Retina (tissue), 1 donor: ENCODE measurements at places on chromosomes 2 and 18.

- no peak for DNase-seq
Measured at GRCh38 chr2:20476950-20477349, 30.1 kb downstream of the RHOB start.

GRCh38 chr2:164782323-164782722 lies 59.3 kb downstream of the COBLL1 start:
- DNase-seq = no peak

DNA sequence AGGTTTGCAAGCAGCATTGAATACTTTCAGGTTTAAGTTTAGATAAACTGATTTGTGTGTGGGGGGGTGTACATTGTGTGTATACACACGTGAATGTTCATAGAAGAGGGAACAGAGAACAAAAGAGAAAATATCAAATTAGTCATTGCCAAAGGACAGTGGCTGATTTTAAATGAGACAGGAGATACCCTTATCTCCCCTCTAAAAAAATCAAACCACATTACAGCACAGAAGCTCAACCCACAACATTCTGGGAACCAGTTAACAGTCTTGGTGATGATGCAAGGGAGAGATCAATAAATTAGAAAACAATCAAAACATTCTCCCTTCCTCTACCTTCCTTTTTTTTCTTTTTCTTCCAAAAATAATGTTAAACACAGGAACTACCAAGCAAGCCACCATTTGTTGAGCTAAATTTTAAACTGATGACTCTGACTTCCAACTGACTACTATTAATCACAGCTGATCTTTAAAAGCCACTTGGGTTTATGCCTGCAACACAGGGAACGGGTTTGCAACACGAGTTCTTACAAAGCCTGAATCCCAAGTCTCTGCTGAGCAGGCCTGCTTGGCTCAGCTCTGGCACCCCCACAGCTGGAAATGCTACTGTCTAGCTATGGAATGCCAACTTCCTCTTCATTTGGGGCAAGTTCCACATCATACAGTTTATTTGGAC lies 119.2 kb upstream of the ACVR1C start:
- DNase-seq = no peak

DNA sequence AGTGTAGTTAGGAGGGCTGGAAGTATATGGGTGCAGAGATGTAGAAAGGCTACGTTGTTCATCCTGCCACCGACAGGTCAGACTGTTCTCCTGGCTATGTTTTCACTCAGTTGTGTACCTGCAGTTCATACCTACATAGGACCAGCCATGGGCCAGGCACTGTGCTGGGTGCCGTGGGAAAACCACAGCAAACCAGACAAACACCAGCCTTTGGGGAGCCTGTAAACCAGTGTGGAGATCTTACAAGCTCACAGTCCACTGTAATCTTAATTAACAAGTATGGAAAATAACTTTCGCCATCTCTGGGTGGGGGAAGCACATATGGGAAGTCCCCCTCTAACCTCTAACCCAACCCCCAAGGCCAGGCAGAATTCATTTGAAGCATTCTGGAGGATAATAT lies 12.7 kb downstream of the NCK2 start:
- no peak for DNase-seq

DNA sequence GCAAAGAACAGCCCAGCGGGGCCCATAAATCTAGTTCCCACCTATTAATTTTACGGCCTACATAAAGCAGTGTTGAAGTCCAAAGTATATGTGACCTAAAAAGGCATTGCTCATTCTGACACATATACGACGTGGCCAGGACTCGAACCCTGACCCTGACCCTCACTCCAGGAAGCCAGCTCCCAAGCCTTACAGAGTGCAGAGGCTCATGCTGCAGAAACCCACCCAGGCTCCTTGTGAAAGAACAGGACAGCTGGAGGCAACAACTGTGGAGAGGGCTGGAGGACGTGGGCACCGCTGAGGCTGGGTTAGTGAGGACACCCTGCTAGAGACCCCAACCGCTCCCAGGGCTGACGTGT lies 221.6 kb downstream of the CYP26B1 start:
- peak; percentile 1 for DNase-seq

DNA sequence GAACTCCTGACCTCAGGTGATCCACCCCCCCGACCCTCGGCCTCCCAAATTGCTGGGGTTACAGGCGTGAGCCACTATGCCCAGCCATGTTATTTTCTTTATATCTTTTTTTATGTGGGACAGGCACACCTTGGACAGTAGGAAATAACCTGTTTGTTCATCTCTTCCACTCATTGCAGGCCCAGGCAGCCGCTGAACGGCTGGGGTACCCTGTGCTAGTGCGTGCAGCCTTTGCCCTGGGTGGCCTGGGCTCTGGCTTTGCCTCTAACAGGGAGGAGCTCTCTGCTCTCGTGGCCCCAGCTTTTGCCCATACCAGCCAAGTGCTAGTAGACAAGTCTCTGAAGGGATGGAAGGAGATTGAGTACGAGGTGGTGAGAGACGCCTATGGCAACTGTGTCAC lies 8.4 kb downstream of the CAD start:
- DNase-seq = no peak

DNA sequence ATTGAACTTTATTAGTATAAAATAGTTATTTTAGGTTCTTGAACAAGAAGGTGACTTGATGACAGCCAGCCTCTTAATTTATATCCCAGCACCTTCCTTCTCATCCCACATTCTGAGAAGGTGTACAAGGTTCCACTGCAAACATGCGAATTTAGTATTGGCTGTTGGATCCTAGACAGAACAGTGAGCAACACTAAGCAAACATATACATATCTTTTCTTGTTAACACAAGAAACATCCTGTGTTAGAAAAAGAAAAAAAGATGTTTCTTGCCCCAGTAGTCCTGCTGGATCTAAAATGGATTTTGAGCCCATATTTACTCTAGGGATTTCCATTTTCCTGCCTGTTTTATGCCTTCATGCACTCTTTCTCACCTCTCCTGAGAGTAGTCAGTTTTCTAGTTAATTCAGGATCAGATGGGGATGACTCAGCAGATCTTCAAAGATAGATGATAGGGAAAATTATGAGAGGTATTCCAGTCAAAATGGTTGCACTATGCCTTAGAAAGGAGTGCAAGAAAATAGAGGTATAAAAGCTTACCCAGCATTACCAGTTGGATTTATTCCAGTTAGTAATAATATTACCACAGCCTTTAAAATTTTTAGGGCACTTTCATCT lies 336.5 kb downstream of the MEIS1 start:
- no peak for DNase-seq

GRCh38 chr2:24821433-24821891 lies 28.2 kb downstream of the CENPO start:
- no peak for DNase-seq

GRCh38 chr18:67794521-67794920 lies 278.0 kb upstream of the DSEL start:
- no peak for DNase-seq

DNA sequence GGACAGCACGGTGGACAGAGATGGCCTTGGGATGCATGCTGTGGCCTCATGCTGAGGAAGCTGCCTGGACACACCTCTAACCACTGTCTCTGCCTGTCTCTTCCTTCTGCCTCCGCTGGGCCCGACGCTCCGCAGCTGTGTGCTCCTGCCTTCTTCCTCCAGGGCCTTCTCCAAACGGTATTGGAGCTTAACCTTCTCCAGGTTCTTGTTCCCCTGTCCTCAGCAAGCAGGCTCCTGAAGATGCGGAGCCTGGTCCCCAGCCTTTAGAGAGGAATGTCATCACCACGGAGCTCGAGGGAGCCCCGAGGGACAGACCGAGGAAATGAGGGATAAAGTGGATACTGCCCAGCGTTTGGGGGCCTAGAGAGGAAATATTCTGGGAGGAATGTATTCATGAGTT lies 155.1 kb downstream of the DYSF start:
- DNase-seq = no peak

GRCh38 chr2:75076088-75076487 lies 117.6 kb downstream of the POLE4 start:
- peak; percentile 48 for DNase-seq

GRCh38 chr2:115652652-115653051 lies 1210.2 kb downstream of the DPP10 start:
- no peak for DNase-seq

DNA sequence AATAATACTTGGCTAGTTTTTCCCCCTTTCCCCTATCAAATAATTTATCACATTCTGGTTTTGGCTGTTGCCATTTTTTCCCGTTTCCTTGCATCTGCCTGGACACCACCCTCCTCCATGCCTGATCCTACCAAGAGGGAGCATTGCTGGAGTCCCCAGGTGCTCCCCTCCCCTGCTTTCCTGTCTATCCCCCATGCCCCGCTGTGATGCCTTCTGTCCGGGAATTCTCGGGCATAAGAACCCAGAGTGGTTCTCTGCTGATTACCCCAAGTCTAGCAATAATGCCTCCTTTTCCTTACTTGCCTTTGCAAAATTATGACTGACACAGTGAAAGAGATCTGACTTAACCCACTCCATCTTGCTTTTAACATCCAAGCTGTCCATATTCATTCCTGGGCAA lies 248.0 kb upstream of the PXDN start:
- no peak for DNase-seq

DNA sequence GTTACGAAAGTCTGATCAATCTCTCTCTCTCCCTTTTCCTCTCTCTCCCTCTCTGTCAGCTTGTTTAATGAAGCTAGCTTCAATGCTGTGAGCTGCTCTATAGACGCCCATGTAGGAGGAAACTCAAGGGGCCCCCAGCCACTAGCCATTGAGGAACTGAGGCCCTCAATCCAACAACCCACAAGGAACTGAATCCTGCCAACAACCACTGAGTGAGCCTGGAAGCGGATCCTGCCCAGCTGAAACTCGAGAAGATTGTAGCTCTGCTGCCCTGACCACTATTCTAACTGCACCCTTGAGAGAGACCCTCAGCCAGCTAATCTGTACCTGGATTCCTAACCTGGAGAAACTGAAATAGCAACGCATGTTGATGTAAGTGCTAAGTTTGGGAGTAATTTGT lies 129.2 kb downstream of the BCL11A start:
- no peak for DNase-seq

DNA sequence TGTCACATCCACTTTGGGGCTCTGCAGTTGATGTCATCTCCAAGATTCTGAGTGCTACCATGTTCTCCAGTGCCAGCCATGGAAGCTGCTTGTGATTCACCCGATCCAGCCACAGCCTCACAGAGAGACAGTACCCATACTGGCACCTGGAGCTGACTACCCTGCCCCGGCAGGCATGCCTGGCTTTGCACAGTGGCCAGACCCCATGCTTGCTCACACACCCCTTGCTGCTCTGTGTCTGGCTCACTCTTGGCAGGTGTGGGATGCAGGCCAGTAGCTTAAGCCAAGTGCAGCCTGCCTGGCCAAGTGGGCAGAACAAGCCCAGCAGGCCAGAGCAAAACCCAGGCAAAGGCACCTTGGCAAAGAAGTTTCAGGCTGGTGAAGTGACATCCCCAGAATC lies 828.4 kb upstream of the VRK2 start:
- no peak for DNase-seq

- no peak for DNase-seq
Measured at GRCh38 chr18:23833714-23834113, 144.5 kb downstream of the LAMA3 start.

GRCh38 chr18:63518178-63519012 lies 23.8 kb upstream of the SERPINB12 start:
- DNase-seq = peak; percentile 68

DNA sequence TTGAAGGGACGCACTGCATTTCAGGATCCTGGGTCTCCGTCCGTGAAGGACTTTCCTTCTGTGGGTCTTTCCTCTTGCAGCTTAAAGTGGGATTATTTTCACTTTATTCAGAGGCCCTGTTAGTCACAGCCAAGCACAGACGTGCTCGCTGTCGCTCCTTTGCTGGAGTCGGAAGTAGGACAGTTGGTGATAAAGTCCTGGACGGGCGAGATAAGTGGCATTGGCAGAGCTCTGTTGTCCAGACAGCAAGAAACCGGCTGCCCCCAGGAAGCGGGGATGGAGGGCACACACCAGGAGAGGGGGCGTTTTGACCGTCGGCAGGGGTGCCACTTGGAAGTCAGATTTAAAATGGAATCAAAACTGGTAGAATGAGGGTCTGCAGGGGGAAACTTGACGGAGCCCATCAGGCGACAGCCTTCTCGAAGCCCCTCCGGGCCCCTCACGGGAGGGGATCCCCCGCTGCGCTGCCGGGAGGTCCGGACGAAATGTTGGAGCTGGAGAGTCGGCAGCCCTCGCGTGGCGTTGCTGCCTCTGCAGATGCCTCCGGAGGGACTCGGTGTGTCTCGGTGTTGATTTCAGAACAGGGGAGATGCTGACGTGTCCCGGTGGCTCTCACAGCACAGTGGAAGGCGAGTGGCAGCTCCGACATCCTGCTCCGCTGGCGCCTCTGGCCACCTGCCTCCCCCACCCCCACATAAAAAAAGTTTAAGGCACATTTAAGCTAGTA lies 124.2 kb downstream of the NFATC1 start:
- peak; percentile 67 for DNase-seq

- peak; percentile 79 for DNase-seq
Measured at GRCh38 chr18:45690975-45691815, 32.8 kb upstream of the SLC14A1 start.

DNA sequence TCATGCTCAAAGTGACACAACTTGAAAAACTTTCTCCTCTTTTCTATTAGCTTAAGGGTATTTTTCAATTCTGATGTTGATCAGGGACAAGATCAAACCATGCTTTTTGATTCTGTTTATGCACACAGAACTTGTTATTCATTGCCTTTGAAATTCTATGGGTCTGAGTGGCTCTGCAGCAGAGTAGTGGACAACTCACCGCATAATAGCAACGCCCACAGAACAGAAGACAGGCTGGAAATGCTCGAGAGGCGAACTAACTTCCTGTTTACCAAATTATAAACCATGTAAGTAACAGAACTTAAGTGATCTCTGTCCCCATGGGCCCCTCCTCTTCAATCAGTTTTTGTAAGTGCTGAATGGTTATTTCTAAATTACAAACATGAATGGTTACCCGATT lies 131.2 kb downstream of the CBLN2 start:
- no peak for DNase-seq

GRCh38 chr2:223439786-223440185 lies 162.4 kb downstream of the SCG2 start:
- DNase-seq = no peak

GRCh38 chr2:37652199-37652640 lies 19.2 kb downstream of the CDC42EP3 start:
- no peak for DNase-seq

DNA sequence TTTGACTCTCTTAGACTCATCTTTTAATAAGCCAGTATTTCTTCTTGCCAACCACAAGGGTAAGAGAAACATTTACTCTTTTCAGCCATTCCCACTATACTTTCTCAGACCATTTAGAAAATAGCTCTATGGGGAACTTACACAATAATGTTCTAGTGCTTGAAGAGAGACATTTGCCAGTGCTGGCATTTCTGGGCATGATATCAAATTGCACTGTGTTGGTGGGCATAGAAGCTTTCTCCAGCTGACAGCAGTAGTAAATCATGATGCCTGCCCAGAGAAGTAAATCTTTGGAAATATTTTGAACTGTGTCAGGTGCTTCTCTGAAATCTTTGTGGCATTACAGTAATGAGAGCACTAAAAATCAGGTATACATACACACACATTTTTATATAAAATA lies 346.6 kb downstream of the CBLN2 start:
- DNase-seq = no peak

GRCh38 chr2:218091746-218092145 lies 22.7 kb downstream of the RUFY4 start:
- no peak for DNase-seq
